ENCODE measurements at places on chromosomes 11 and 22.

DNA sequence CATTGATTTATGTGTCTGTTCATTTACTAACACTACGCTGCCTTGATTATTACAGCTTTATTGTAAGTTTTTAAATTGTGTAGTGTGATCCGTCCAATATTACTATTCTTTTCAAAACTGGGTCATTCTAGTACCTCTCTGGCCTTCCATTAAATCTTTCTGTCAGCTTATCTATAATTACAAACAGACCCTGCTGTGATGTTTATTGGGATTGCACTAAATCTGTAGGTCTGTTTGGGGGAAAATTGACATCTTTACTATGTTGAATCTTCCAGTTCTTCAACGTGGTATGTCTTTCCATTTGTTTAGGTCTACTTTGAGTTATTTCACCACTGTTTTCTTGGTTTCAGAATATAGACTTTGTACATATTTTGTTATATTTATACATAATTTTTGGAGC is 15.6 kb downstream of the CABIN1 start:
- DNase-seq = no peak

GRCh38 chr11:66044757-66045156 is 4.2 kb downstream of the GAL3ST3 start:
- DNase-seq = no peak

- DNase-seq = no peak
Measured at GRCh38 chr11:122923302-122923701, 40.7 kb downstream of the JHY start.

- no peak for DNase-seq
Measured at GRCh38 chr11:12845739-12846358, 163.3 kb upstream of the RASSF10 start.
